ENCODE measurements at places on chromosomes 6 and 20. TPM values are rescaled to one million over a fixed set of nuclear protein-coding genes. Genes with fewer than 3 reads are reported as not detected.

PRICKLE4 gene
- not detected for total RNA-seq

NHSL1 gene
- 1.2 TPM for total RNA-seq

ZBTB12 gene
- total RNA-seq = 2.2 TPM

PSMG4 gene
- 24.0 TPM for total RNA-seq

HLA-G gene
- total RNA-seq = 3.2 TPM

RPL7L1 gene
- 96.8 TPM for total RNA-seq

ZNF341 gene
- 7.4 TPM for total RNA-seq

SLC24A3 gene
- total RNA-seq = not detected

CCM2L gene
- total RNA-seq = not detected

COL9A3 gene
- total RNA-seq = not detected
